ENCODE measurements at places on chromosomes 1 and 21.

- DNase-seq, result no peak
Observed at GRCh38 chr1:156103521-156103947, 11.0 kb upstream of the LMNA start.

DNA sequence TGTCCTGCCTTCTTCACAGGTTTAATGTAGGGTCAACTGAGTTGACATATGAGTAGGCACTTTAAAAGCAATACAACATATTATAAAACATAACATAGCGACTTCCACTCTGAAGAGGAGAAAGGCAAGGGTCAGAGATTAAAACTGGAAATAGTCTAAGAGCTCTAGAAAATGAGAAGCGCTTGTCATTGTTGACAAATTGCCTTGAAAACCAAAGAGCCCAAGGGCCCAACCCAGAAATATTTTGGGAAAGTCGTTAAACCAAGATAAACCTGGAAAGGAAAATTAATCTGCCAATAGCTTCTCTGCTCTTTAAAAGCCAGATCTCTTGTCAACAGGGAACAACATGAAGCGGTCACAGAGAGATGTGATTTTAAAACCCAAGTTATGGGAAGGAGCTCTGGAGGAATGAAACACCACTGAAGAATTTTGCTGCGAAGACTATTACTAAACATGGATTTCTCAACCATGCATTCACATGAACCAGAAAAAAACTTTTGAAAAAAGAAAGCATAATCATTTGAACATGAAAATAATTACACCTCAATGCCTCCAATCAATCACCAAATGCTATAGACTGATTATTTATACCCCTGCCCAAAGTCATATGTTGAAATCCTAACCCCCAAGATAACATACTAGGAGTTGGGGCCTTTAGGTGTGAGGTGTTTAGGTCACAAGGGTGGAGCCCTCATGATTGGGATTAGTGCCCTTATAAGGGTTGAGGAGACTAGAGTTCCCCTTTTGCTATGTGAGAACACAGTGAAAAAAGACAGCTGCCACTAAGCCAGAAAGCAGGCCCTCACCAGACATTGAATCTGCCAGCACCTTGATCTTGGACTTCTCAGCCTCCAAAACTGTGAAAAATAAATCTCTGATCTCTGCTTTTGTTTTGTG, 33.0 kb upstream of the MTF1 start:
- no peak for DNase-seq

DNA sequence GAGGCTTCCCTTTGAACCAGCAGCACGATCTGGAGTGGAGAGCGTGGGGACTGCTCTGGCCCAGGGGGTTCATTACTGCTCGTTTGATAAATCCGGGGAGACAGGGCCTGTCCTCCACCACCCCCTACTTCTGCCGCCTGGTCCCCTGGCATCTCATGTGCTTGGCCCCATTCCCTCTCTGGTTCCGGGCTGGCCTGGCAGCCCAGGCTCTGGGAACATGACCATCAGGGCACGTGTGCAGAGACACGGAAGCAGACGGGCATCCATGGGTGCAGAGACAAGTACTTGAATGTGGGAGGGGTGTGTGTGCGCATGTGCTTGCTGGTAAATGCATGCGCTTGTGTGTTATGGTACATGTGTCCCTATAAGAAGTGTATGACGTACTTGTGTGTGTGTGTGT, 75.5 kb downstream of the KIRREL1 start:
- DNase-seq, result no peak

DNA sequence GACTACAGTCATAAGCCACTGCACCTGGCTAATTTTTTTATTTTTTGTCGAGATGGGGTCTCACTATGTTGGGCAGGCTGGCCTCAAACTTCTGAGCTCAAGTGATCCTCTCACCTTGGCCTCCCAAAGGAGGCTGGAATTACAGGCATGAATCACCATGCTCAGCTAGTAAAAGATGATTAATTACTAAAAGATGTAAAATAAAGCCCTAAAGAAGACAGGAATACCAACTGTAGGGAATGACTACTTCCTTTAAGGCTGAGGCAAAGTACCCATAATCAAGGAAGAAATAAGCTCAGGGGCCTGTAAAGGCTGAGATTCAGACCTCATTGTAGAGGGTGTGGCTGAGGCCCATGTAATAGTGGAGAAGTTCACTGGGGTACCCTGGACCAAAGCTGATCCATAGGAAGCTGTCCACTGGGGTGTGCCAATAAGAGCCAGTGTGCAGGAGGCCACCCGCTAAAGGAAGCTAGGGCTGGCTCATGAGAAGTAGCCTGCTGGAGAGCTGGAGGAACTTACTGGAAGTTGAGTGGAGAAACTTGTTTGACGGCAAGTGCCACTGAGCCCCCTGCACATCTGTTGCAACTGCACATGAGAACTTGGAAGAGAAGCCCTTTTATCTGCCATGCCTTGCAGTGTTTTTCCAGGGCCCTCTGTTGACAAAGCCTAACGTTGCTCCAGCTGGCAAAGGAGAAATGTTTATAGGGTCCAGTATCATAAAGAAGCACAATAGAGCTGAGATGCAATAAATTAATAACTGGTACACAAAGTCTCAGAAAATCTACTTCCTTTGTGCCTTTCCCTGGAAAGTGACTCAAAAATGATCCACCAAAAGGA, 17.8 kb upstream of the SERTAD4 start:
- no peak for DNase-seq

GRCh38 chr1:84995484-84996334, 1.2 kb downstream of the MCOLN2 start:
- no peak for DNase-seq

DNA sequence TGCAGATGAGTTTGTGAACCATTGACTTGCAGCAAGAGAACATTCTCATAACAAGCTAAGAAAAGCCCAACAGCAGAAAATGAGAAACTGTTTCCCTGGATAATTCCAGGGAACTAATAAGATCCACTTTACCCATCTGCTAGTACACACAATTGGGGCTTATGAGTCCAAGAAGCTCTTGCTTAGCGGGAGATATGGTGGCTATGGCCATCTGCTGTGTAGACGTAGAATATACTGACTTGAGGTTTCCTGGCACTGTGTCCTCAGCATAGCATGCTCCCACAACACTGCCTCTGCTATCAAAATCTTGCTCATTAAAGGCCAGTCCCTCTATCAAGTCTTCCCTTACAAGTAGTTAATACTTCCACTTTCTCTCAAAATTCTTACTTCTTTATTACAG, 6.8 kb upstream of the RXRG start:
- peak; percentile 68 for DNase-seq

DNA sequence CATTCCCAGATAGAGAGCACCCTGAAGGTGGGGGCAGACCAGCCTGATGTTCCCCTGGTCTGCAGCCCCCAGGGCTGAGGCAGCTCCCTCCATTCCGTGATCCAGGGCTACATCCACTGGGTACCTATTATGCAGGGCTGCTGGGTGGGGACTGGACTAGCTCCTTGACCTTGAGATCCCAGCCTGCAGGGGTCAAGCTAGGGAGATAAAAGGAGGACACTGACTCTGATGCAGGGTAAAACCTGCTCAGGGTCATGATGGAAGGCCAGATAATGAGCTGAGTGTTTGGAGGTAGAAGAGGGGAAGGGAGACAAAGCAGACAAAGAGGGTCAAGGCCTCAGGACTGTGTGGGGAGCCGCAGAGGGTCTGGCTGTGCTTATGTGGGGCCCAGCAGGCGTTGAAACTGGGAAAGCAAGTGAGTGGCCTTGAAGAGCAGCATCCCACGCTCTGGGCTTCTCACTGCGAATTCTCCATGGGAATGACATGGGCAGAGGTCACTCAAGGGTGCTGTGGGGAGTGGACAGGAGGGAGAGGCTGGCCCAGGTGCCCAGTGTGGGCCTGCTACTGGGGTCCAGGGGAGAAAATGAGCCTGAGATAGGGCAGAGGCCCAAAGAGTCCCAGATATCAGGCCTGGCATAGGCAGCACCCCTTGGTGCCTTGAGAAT, 9.7 kb downstream of the FOXO6 start:
- no peak for DNase-seq

DNA sequence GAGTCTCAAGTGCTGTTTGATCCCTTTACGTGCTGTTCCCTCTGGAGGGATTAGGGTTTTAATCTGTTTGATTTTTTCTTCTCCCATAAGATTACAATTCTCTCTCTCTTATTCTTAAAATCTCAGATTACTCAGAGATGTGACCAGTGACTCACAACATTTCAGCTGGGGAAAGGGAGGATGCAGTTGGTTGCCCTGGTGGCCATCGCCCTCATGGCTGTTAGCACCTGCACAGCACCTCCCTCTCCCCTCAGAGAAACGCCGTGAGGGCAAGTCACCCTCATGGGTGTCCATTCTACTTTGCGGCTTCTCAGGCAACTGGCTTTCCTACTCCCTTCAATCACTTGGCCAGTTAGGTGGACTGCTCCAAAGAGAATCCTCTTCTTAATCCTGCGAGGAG, 42.4 kb upstream of the KCNA3 start:
- no peak for DNase-seq

GRCh38 chr21:44858291-44858690, 15.2 kb downstream of the PTTG1IP start:
- no peak for DNase-seq

DNA sequence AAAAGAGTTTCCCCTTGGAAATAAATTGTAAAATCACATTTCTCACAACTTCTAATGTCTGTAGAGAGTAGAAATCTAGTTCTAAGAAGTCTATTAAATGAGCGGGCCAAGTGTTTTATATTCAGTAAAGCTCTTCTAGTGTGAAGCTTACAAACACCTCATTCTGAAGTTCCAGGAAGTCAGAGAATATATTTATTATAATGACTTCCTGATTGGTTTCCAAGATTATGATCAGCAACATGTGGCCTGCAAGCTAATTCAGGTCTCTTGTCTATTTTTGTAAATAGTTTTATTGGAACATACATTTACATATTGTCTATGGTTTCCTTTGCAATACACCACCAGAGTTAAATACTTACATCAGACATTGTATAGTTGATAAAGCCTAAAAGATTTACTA, 603.9 kb downstream of the AMY1C start:
- no peak for DNase-seq

DNA sequence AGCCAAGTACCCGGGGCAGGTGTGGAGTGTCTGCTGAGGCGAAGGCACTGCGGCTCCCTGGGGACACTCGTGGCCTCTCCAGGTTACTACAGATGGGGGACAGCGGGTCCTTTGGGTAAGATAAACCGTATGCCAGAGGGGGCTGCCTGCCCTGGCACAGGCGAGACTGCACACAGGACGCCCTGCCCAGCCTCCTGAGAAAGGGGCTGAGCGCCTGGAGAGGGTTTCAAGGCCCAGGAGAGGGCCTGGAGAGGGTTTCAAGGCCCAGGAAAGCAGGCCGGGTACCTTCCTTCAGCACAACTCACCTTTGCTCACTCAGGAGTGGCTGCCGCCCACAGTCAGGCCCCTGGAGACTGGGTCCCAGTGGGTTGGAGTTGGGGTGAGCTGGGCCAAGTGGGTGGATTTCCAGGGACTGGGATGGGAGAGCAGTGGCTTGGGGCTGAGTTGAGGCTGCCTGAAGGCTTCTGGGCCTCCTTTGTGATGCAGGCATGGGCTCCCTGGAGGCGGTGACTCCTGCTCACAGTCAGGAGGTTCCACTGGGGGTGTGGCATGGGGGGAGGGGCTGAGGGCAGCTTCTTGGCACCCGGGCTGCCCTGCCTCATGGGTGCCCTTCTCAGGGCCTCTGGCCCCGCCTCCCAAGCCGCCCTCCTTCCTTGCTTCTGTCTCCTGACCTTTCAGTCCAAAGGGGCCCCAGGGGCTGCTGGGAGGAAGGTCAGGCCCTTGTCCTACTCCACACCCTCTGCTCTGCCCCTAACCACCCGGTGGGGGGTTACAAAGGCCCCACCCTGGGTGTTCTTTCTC, at the start of gene MMEL1:
Gene MMEL1, minus strand, starts transcription at position 456 of the 801 bp plus-strand sequence. CDS start 3,532 bp downstream, outside the sequence.
- no peak for DNase-seq

- DNase-seq, result no peak
Observed at GRCh38 chr1:22845398-22845935, 127.2 kb downstream of the LACTBL1 start.

- no peak for DNase-seq
Observed at GRCh38 chr1:20361805-20362381, 71.2 kb downstream of the VWA5B1 start.

DNA sequence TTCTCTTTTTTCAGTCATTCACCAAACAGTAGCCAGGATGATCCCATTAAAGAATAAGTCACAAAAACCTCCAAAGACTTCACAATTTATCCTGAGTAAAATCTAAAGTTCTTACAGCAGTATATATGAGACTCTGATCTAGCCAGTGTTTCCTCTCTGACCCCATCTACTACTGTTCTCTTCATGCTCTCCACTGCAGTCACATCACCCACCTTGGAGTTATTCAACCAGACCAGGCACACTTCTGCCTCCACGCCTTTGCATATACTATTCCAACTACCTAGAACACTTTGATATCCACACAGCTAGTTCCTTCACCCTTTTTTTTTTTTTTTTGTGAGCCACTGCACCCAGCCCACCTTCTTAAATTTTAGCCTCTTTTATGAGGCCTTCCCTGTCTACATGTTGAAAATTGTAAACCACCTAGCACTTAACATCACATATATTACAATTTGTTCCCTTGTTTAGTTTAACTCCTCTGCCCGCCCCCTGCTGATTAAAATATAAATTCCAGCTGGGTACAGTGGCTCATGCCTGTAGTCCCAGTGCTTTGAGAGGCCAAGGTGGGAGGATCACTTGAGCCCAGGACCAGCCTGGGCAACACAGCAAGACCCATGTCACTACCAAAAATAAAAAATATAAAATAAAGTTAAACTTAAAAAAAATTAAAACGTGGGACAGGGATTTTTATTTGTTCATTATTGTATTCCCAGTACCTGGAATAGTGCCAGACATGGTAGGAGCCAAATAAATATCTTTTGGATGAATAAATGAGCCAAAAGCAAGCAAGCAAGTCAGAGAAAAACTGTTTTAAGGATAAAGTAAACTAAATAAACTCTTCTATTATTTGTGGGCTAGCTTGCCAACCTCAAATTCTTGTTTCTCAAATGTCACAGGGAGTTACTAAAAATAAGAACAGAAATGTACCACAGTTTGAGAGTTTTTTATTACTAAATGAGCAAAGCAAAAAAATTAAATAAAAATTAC, 35.2 kb upstream of the MUTYH start:
- no peak for DNase-seq

- DNase-seq, result no peak
Observed at GRCh38 chr1:211695135-211695816, 19.9 kb upstream of the NEK2 start.

DNA sequence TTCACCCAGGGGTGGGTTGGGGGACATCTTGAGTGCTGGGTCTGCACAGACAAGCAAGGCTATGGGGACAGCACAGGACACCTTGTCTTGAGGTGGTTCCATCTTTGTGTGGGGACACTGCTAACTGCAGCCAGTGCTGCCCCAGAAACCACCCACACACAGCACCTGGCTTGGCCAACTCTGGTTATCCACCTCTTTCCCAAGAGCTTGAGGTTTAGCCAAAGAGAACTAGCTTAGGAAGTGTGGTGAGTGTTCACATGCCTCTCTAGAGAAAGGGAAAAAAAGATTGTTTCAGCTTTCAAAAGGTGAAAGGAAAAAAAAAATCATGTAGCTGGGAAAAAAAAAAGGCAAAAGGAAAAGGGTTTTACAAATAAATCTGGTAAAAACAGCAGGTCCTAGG, 32.4 kb downstream of the BCAR3 start:
- DNase-seq, result no peak

Data from esophagus muscularis mucosa (tissue), 4 donors.